ENCODE measurements at places on chromosomes 7 and 10.

- DNase-seq, result no peak
These were observed 195.9 kb downstream of the CFTR start for GRCh38 chr7:117675497-117676435.

DNA sequence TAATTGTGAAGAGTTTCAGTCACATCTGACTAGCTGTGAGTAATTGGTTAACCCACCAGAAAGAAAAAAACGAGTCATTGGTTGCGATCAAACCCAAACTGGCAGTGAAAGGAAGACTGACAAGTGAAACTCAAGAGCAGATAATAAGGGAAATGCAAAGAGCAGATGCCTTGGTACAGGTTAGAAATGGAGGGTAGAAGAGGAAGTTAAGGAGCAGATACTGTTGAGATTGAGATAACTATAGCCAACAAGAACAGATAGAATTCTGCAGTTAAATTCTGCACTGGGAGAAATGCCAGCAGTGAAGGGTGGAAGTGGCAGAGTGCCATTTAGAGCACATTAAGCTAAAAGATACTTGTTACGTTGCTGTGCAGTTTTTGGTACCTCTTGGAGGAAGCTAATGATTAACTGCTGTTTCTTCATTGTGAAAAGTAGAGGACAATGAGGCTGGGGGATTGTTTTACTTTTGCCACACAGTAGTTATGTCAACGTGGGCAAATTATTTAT is 65.8 kb downstream of the CDK13 start:
- DNase-seq, result no peak

DNA sequence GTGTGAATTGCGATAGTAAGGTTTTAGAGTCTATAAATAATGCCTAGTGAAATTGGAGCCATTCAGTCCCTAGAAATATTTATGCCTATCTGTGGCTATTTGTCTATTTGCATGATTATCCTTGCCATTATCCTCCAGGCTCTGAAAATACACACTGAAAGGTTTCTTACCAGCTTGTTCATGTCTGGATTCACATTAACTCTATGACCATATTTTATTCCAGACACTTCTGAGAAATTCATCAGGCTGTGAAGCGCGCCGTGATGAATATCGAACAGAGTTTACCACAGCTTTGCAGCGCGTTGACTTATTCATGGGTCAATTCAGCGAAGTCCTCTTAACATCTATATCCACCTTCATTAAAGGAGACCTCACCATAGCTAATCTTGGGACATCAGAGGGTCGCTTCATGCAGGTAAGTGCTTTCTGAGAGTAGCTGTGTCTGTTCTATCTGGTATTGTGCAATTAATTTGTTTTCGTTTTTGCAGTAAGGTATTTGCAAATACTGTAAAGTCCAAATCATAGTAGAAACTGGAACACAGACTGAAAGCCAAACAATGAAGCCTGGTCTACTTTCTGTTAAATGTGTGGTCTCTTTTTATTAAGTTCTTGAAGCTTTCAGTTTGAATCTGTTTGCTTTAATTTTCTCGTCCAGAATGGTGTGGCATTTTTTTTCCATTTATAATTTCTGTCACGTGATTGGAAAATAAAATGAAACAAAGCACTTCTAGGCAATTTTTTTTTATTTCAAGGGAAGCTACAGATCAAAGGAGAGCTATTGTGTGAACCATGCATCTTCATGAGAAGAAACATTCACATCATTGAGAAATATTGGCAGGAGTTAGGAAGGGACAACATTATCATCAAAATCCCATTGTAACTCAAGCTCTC is 59.7 kb downstream of the MET start:
- no peak for DNase-seq

DNA sequence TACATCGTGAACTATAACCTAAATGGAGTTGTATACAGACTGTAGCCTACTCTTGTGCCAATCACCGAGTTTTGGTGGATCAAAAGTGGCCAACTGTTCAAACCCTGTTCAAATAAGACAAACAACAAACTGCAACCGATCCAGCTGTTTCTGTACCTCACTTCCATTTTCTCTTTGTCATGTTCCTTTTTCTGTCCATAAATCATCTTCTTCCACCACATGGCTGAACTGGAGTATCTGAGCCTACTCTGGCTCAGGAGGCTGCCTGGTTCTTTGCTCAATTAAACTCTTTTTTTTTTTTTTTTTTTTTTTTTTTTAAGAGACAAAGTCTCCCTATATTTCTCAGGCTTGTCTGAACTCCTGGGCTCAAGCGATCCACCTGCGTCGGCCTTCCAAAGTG is 59.0 kb upstream of the NPVF start:
- no peak for DNase-seq

- DNase-seq, result no peak
These were observed 59.4 kb upstream of the UCN3 start for GRCh38 chr10:5305374-5305773.

DNA sequence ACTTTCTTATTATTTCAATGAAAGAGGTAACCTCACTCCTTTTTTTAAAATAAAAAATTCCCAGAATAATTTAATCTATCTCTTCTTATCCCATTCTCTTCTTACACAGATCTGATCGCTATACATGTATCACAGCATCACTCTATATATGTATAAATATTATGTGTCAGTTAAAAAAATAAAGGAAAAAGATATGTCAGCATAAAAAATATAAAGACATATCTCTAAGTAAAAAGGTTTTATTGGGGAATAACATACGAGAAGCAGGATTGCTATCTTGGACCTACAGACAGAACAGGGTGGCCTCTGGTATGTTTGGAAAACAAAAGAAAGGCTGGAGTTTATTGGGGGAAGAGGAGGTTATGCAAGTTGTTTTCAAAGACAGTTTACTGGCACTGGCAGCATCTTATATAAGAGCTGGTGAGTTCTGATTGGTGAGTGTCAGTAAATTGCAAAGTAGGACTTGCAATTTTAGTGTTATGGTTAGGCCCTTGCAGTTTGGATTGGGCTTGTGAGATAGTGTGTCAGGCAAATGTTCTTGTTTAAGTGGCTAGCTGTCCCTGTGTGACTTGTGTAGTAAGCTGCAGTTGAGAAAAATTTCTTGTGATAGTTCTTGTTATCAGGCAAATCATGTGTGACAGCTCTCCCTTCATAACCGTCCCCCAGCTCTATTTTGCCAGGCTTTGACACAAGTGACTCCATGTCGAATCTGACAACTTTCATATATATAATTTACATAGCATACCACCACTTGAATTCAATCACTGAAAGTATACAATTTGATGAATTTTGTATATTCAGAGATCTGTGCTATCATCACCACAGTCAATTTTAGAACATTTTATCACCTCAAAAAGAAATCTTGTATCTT is 118.2 kb downstream of the HBP1 start:
- DNase-seq, result no peak

GRCh38 chr7:150940431-150941102 is 37.6 kb downstream of the KCNH2 start:
- no peak for DNase-seq

- DNase-seq, result no peak
These were observed 138.8 kb downstream of the PRPF18 start for GRCh38 chr10:13725594-13725993.

GRCh38 chr7:103851357-103851756 is 138.1 kb downstream of the RELN start:
- DNase-seq, result no peak

DNA sequence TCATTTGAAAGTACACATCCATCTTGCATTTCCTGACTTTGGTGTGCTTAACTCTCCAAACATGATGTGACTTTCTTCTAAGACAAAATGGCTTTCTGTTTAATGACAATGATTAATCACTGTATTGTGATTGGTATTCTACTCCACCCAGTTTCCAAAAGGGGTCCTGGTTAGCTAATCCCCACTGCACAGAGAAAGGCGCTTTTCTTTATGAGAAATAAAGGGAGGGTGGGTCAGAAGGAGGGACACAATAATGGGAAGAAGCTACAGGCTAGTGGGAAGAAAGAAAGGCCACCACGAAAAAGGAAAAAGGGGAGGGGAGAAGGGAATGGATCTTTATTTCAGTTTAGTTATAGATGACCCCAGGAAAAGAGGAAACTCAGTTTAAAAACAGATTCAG is 69.2 kb downstream of the PRTFDC1 start:
- DNase-seq, result no peak
